Fibroblast of skin of back (primary cell): ENCODE measurements at places on chromosomes 1 and 21.
A peak's percentile ranks its signal among the peaks of the same experiment; 100 is the strongest.

DNA sequence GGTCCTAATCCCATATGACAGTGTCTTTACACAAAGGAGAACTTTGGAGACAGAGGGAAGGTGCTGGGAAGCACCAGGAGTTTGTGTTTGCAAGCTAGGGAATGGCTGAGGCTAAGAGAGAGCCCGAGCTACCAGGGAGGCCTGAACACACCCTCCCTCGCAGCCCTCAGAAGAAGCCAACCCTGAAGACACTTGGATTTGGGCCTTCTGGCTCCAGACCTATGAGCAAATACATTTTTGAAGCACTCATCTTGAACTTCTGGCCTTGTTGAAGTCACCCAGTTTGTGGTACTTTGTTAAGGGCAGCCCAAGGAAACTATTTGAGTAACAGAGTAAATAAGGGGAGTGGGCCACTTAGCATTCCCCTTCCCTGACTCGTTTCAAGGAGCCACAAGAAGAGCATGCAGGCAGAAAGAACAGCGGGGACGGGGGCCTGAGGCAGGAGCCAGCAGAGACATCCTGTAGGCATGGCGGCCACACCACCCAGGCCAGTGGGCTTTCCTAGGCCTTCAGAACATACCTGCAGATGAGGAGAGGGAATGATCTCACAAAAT is 13.2 kb upstream of the QSOX1 start:
- no peak for DNase-seq

DNA sequence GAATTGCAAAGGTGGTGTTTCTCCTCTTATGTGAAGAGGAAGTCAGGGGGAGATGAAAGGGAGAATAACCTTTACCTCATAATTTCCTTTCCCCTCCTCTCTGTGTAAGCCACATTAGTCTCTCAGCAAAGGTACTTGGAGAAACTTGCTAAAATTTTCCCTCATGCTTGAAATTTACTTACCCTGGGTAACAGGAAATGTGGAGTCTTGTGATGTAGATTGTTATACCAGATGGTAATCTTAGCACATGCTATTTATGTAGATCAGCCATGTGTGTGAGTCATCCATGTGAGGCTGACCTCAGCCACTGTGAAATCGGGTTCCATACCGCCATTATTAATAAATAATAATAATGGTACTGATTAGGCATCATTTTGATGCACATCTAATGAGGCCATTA is 128.4 kb downstream of the TGFB2 start:
- peak; percentile 78 for DNase-seq

- DNase-seq = no peak
Measured at GRCh38 chr1:245878585-245878984, 628.5 kb downstream of the SMYD3 start.

- DNase-seq = no peak
Measured at GRCh38 chr21:37063433-37063832, 9.4 kb downstream of the PIGP start.

- DNase-seq = no peak
Measured at GRCh38 chr1:11831945-11832725, 15.4 kb downstream of the NPPA start.

- DNase-seq = peak; percentile 61
Measured at GRCh38 chr1:96364576-96364975, 357.0 kb upstream of the PTBP2 start.

DNA sequence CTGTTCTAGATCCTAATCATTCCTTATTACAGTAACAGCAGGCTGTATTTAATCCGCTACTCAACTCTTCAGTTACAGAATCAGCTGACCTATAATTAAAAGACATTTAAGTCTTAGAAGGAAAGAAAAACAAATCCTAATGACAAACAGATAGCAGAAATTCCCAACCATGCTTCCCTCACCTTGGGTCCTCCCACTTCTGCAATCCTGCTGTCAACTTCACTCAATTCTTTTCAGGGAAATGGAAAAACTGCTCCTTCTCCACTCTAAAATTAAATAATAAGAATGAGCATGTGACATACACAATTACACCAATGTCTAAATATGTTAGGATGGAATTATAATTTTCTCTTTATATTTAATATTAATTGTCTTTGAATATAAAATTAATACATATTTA is 182.6 kb upstream of the LYPLAL1 start:
- DNase-seq = no peak

- peak; percentile 91 for DNase-seq
Measured at GRCh38 chr21:42056996-42057689, 14.0 kb upstream of the UMODL1 start.

GRCh38 chr1:211613108-211613947 is 34.4 kb upstream of the SLC30A1 start:
- DNase-seq = peak; percentile 96

DNA sequence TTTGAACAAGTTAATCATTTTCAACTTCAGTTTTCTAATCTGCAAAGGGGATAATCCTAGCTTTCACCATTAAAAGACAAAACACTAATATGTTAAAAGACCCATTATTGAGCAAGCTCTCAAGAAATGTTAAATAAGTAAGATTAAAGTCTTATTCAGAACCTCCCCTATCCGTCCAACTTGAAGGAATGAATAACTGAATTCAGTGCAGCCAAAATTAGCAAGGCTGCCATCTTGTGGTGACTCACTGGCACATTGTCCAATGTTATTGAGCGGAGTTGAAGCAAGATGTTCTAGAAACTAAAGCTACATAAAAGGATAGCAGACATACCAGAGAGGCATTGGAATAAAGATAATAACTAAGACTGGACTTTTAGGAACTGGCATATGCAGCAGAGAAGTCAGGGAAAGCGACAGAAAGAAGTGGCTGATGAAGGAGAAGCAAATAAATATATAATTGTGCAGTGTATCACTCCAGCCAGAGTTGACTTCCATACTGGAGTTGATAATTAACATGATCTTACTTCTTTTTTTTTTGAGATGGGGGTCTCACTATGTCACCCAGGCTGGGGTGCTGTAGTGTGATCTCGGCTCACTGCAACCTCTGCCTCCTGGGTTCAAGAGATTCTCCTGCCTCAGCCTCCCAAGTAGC is 8.2 kb upstream of the CAP1 start:
- DNase-seq = peak; percentile 70

- no peak for DNase-seq
Measured at GRCh38 chr1:154786804-154787570, 83.1 kb downstream of the KCNN3 start.

DNA sequence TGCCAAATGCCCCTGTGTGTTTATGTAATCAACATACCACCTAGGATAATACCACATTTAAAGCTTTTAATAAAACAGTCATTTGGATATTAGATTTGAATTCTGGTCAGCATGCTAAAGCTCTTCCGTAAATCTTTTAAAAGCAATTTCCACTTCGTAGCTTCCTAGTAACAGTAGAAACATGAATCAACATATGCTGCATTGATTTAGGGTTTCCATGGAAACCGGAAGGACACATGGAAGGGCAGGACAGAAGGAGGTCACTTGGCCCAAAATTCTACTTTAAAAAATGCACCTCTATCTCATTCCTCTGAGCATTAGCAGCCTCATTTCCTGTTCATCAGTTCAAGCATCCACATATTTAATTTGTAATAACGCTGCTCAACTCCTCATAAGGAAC is 8.1 kb downstream of the RGS8 start:
- DNase-seq = no peak

DNA sequence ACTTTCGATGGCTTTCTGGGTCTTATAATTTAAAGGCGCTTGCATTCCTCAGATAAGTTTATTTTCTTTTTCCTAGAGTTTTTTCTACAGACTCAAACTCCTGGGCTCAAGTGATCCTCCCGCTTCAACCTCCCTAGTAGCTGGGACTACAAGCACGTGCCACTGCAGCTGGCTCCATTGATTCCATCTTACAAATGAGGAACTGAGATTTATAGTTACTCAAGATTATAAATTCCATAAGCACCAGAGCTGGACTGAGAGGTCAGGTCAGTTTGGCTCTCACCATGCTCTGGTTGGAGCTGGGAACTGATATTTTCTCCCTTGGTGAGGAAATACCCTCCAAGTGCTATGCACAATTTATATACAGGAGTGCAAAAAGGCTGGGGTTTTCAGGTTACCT is 13.4 kb upstream of the PRPF38B start:
- DNase-seq = no peak

DNA sequence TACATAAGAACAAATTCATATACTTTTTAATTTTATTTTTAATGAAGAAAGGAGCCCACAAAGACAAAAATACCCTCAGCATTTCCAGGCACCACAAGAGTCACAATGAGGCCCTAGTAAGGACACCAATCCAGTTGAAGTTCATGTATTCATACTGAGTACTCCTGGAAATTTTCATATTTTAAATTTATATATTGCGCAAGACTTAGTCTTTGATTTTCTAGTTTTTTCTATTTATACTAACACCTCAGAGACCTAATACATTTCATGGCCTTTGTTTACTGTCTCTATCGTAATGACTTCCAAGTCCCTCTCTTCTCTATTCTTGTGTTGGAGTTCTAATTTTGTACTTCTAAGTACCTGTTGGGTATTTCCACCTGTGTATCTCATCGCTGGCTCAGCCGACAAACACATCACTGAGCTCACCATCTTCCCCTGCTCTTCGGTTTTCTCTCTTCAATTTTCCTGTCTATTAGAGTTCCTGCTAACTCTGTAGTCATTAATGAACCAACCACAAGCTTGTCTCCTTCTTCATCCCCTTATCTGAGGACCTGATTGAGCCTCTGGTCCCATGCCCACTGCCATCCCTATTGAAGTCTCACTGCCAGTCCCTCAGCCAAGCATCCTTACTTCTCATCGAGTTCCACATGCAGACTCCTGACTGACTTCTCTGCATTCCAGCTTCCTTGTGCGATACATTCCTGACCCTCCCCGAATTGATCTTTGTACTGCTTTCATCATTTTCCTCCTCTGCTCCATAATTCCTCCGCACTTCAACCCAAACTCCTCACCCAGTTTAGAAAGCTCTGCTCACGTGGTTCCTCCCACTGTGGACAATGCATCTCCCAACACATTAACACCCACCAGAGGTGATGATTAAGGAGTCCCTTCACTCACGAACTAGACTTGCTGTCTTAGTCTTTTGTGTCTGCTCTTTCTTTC is 17.3 kb upstream of the IRF2BP2 start:
- peak; percentile 47 for DNase-seq

- DNase-seq = no peak
Measured at GRCh38 chr1:172885971-172886370, 164.8 kb downstream of the TNFSF18 start.

- peak; percentile 28 for DNase-seq
Measured at GRCh38 chr21:33041981-33042380, 16.2 kb downstream of the OLIG2 start.

DNA sequence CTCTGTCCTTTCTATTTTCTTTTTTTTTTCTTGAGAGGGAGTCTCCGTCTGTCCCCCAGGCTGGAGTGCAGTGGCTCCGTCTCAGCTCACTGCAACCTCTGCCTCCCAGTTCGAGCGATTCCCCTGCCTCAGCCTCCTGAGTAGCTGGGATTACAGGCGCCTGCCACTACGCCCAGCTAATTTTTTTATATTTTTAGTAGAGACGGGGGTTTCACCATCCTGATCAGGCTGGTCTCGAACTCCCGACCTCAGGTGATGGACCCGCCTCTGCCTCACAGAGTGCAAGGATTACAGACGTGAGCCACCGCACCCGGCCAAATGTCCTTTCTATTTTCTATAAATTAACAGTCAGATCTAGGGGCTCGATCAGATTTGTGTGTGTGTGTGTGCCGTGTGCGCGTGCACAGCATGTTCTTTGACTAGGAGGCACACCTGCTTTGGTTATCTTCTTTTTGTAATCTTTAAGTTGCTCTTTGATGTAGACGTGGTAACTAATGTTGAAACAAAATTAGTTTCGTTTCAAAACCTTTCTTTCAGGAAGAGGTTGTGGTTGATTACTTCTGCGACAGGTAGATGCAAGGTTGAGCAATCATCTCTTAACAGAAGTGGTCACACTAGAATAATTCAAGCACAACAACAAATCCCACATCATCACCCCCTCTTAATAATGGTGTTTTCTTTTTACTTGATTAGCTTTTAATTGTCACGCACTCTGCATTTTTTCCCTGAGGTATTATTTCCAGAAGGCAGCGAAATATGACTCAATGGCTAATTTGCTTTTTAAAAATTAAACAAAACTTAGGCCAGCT is 779 bp upstream of the DEGS1 start:
- DNase-seq = no peak

- DNase-seq = peak; percentile 10
Measured at GRCh38 chr1:96075704-96076455, 645.7 kb upstream of the PTBP2 start.

DNA sequence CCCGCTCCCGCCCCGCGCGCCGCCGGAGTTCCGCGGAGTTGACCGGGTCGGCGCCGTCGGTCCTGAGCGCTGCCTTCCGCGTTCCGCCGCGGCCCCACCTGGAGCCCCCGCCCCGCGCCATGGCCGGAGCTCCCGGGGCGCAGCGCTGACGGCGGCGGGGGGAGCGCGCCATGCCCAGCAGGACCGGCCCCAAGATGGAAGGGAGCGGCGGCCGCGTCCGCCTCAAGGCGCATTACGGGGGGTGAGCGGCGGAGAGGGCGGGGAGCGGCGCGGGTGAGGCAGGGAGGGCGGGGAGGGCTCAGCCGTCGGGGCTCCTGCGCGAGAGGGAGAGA is 216 bp downstream of the PRKCZ start:
- DNase-seq = no peak

- DNase-seq = no peak
Measured at GRCh38 chr21:44603911-44604310, 3.5 kb downstream of the KRTAP10-7 start.

GRCh38 chr1:64496606-64497005 is 26.7 kb downstream of the CACHD1 start:
- DNase-seq = no peak

- DNase-seq = no peak
Measured at GRCh38 chr1:233675893-233676292, 62.0 kb downstream of the KCNK1 start.

- no peak for DNase-seq
Measured at GRCh38 chr1:6416295-6416656, 3.4 kb downstream of the HES2 start.

DNA sequence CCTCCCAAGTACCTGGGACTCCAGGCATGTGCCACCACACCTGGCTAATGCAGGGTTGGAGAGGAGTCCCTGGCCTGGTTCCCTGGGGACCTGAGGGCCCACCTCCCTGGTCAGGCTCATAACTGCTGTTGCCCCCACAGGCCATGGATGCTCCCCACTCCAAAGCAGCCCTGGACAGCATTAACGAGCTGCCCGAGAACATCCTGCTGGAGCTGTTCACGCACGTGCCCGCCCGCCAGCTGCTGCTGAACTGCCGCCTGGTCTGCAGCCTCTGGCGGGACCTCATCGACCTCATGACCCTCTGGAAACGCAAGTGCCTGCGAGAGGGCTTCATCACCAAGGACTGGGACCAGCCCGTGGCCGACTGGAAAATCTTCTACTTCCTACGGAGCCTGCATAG is 4.5 kb downstream of the FBXO6 start:
- DNase-seq = no peak

DNA sequence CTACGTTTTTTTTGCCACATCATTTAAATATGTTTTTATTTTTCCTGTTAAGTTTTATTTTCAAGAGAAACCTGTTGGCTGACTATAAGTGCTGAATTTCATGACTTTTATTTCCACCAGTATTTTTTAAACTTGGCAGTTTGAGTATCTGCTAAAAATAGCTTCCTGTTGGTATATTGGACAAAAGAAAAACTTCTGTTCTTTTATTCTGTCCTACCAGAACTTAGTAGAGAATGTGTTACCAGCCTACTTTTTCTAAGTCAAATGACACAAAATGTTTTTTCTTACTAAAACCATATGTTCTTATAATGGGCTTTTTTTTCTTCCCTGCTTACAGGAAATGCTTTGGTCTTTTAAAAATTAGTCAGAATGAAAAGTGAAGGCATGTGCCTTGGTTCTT is 7.6 kb downstream of the DR1 start:
- peak; percentile 33 for DNase-seq

- peak; percentile 47 for DNase-seq
Measured at GRCh38 chr1:25629836-25630235, 13.2 kb downstream of the MAN1C1 start.

- DNase-seq = peak; percentile 98
Measured at GRCh38 chr1:64933296-64934070, 32.9 kb downstream of the JAK1 start.
